HL-60 (cell line): ENCODE measurements at places on chromosomes 1 and 21.

DNA sequence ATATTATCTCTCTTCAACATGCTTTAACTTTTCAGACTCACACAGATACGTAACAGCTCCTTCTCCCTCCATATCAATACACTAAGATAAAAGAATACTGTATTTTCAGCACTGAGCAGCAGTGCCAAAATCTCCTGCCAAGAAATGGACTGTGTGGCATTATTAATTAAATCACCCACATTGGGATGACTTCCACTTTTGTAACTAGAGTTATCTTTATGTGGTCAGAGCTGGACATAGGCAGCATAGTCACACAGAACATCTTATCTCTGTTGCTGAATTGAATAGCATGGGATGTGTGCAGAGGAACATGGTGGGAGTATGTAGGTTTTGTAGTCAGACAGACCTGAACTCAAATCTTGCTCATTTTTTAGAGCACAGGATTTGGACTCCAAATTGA is 41.4 kb upstream of the CACYBP start:
- no peak for DNase-seq

DNA sequence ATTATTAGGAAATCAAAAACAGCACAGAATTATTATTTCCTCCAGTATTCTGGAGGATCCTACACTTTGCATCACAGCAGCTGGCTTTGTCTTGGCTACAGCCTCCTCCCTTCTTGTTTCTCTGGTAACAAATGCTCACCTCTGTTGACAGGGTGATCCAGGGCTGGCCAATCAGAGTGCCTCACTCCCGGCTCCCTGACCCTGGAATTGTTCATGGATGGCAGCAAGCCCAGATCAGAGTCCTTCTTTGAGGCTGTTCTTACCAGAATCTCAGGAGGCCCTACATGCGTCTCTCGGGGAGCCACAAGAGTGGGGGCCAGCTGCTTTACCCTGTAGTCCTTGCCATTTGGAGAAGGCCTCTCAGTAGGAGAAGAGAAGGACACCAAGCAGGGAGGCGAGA is 48.4 kb upstream of the IGSF5 start:
- DNase-seq = no peak

DNA sequence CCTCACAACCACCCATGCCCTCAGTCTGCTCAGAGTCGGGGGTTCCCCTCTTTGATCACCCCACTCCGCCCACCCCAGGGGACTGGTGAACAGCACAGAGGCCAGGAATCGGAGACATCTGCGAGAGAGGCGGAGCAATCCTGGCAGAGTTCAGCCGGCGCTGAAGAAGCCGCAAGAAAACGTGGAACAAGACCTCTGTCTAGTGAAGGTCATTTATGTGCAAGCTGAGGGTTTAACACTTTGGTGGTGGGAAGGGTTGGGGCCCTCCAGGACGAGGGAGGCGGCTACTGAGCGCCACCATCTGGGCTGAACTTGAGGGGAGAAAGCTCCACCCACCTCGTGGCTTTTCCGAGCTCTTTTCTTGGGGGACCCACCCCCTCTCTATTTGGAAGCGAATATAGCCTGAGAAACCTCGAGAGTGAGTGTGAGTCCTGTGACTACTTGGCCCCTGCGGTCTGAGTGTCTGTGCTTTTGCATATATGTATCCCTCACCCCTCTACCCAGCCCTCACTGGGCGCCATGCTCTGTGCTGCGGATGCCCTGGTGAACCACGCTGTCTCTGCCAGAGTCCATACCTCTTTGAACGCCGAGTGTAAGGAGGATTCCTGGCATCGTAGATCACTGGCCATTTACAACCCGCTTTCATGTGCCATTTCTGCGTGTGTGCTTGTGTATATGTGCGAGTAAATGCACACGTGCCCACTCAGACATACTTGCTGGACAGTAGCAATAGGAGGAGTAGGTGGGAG is 1.2 kb upstream of the EPHA10 start:
- no peak for DNase-seq

DNA sequence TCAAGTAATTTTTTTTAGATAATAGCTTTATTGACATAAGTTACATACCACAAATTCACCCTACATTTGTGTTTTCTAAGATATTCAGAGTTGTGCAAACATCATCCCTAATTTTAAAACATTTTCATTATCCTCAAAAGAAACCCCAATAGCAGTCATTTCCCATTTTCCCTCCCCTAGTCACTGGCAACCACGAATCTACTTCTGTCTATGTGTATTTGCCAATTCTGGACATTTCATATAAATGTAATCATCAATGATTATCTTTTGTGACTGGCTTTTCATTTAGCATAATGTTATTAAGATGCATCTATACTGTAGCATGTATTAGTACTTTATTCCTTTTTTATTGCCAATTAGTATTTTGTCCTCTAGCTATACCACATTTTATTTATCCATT is 88.8 kb upstream of the SLFNL1 start:
- DNase-seq = no peak

GRCh38 chr1:230537456-230537855 is 104.8 kb upstream of the COG2 start:
- no peak for DNase-seq

GRCh38 chr1:26257222-26257621 is 22.7 kb upstream of the SH3BGRL3 start:
- no peak for DNase-seq

- no peak for DNase-seq
Measured at GRCh38 chr1:110283677-110284076, 55.5 kb upstream of the RBM15 start.

DNA sequence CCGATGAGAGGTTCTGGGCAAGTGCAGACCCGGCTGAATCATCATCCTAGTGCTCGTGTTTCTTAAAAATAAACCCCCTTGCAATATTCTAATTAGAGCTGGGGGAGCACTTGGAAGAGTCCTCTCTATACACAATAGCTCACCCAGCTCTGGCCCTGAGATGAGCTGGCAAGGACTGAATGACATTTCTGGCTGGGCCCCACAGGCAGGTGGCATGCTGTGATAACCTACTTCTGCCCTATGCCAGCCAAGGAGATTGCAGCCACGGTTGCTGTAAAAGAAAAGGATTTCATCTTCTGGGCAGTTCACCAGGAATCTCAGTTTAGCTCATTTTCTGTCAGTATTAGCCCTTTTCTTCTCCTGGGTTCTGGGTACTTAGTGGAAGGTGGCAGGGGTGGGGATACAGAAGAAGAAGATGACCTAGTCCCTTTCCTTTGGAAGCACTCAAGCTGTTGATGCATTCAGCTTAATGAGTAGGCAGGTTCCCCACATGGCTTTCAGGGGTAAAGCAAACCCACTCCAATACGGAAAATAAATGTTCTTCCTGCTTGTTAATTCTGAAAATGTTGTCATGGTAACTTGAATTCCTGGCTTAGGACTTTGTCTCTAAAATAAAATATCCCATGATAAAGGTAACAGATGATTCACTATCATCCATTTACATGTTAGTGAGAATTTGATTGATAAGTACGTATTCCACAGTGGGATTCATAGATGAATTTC is 32.2 kb downstream of the VASH2 start:
- no peak for DNase-seq

DNA sequence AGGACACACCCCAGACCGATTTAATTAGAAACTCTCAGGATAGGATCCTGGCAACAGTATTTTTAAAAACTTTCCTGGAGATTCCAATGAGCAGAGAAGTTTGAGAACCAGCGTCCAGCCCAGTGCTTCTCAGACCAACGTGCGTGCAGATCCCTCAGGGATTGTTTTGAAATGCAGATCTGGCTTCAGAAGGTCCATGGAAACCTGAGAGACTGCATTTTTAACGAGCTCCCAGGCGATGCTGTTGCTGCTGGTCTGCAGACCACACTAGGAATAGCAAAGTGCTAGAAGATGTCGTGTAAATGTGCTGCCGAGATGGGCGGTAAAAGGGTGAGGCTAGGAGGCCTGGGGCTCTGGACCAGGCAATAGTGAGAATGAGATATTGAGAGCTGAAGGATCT is 18.4 kb upstream of the CASQ1 start:
- DNase-seq = no peak

DNA sequence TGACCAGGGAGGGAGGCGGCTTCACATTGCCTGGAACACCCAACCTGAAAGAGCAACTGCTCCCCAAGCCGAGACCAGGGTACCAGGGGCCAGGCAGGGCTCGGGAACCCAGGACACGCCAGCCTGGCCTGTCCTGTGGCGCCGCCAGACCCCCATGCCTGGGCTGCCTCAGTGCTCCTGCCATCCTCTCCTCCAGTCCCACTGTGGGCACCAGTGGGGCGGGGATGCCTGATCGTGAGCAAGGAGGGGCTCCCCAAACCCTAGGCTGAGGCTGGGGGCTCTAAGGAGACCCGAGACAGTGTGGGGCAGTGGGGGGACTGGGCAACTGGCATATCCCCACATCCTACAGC is 45.1 kb downstream of the WNT9A start:
- DNase-seq = no peak

GRCh38 chr1:111334169-111334568 is 43.5 kb downstream of the CHIA start:
- peak; percentile 18 for DNase-seq
